ENCODE measurements at places on chromosomes 3 and 15.
A peak's percentile ranks its signal among the peaks of the same experiment; 100 is the strongest.

DNA sequence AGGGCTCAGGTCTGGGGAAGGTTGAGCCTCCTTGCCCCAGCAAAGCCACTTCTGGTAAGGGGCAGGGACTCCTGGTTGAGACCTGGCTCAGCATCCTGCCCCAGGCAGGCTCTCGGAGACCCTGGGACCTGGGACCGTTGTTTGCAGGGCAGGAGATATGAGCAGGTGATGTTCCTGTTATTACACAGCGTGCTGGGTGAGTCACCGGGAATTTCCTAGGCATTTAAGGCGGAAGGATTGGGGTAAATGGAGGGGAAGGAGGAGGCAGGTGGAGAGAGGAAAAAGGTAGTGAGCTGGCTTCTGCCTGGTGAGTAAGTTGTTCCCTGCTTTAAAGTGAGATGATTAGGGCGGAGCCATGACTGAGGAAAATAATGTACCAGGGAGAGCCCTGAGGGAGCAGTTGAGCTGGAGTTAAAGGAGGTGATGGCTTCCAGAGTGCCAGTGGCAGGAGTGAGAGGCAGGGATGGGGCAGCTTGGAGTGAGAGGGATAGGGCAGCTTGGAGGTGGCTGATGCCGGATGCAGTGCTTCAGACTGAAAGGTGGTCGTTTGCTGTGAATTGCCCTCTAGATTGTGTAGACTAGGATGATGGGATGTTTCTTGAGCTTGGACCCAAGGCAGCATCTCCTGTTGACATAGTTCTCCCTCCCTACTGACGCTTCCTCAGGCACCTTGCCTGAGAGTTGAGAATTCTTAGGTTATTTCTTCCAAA, 79.4 kb downstream of the AAGAB start:
- no peak for DNase-seq

DNA sequence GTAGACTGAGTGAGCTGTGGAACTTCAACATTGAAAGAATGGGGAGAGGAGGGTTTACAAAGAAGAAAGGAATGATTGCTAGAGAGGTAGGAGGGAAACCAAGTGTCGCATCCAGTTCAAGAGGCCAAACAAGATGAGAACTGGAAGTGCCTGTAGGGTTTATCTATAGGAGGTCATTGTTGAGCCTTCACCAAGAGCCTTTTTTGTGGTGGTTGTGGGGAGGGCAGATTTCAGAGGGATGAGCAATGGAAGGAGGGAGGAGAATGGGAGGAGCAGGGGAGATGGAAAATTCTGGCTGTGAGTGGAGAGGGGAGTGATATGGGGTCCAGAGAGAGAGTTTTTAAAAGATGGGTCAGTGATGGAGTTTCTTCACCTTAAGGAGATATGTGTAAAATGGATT, 8.5 kb downstream of the PDIA5 start:
- DNase-seq = no peak

- DNase-seq = no peak
These were observed 16.5 kb upstream of the ATP2B2 start for GRCh38 chr3:10521772-10522441.

DNA sequence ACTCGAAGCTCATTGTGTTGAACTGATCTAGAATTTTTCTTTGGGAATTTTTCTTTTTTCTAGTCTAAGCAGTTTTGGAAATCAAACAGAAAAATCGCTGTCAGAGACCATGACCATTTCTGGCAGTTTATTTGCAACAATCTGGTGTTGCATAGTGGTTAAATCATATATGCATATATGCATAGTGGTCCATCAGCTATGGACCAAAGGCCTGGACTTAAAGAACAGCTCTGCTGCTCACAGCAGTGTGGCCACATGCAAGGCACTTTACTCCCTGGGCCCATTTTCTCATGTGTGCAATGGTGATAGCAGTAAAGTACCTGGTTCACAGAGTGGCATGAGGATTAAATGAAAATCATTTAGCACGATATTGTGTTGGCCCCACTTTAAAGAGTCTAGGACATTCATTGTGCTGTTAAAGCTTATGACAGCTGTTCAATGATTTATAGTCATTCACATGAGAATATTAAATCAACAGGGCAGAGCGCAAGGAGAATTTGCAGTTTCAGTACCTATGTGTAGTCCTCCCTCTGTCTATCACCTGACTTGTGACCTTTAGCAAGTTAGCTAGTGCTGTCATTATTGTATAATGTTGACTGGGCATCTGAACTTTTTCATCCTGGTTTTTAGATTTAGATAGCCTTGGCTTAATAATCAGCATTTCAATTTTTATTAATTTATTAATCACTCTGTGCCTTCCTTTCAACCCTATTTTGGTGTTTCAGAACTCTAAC, 46.4 kb downstream of the BLM start:
- DNase-seq = no peak

DNA sequence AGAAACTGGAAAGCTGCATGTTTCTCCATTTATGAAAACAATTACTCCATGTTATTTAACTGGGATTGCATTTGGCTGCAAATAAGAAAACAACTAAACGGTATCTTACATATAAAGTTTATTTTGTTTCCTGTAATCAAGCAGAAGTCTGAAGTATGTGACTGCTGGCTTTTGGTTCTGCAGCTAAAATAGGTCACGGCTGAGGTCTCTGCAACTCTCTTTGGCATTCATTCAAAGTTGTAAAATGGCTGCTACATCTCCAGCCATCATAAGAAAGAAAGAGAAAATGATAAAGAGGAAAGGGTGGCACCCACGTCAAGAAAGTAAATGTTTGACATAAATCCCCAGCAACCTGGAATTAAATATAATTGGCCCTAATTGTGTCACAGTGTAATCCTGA, 406.1 kb downstream of the TBC1D5 start:
- no peak for DNase-seq

GRCh38 chr3:43531835-43532234, 90.0 kb downstream of the ANO10 start:
- no peak for DNase-seq

GRCh38 chr3:194162070-194162678, 26.2 kb downstream of the HES1 start:
- DNase-seq = no peak

GRCh38 chr15:27214032-27214431, 243.1 kb downstream of the GABRG3 start:
- DNase-seq = no peak

GRCh38 chr15:82398785-82399184, 30.8 kb upstream of the GOLGA6L9 start:
- no peak for DNase-seq

- DNase-seq = no peak
These were observed 142.0 kb upstream of the TMC3 start for GRCh38 chr15:81516012-81516411.

GRCh38 chr3:171393032-171393744, 67.0 kb downstream of the TNIK start:
- DNase-seq = no peak

GRCh38 chr3:65655061-65655460, 383.7 kb downstream of the MAGI1 start:
- no peak for DNase-seq

GRCh38 chr15:39784125-39784524, 1.5 kb upstream of the FSIP1 start:
- DNase-seq = no peak

DNA sequence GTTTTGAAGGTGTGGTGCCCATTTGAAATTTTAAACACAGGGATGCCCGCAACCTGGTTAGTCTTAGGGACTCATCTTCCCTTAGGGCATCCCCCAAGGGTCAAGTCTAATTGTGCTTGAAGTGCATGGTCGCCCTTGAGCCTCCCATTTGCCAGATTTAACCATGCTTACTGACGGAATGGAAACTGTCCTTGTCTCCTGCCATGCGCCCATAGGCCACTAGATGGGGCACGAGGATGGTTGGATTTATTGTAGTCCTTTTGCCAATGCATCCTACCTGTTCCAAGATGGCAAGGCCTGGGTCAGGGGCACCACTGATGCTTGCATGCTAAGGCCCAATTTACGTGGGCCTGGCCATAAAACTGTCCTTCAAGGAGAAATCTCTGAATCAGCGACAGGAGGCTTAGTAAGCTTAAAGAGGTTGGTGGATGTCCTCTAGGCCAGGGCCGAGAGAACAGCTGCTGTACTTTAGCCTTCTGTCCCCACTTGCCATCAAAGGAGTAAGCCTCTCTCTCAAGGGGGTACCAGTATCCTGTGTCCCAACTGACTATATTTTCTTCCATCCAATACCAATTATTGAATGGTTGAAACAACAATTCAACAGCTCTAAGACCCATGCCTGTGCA, 355.4 kb downstream of the OTOL1 start:
- DNase-seq = peak; percentile 63

All from SK-N-DZ (cell line).